ENCODE measurements at places on chromosomes 3 and 15.
A peak's percentile ranks its signal among the peaks of the same experiment; 100 is the strongest.

GRCh38 chr15:84151205-84151931, 84.2 kb upstream of the GOLGA6L4 start:
- peak; percentile 33 for DNase-seq

GRCh38 chr3:146589899-146590508, 15.1 kb downstream of the PLSCR5 start:
- peak; percentile 27 for DNase-seq

- no peak for DNase-seq
Measured at GRCh38 chr3:127578802-127579201, 11.7 kb downstream of the TPRA1 start.

DNA sequence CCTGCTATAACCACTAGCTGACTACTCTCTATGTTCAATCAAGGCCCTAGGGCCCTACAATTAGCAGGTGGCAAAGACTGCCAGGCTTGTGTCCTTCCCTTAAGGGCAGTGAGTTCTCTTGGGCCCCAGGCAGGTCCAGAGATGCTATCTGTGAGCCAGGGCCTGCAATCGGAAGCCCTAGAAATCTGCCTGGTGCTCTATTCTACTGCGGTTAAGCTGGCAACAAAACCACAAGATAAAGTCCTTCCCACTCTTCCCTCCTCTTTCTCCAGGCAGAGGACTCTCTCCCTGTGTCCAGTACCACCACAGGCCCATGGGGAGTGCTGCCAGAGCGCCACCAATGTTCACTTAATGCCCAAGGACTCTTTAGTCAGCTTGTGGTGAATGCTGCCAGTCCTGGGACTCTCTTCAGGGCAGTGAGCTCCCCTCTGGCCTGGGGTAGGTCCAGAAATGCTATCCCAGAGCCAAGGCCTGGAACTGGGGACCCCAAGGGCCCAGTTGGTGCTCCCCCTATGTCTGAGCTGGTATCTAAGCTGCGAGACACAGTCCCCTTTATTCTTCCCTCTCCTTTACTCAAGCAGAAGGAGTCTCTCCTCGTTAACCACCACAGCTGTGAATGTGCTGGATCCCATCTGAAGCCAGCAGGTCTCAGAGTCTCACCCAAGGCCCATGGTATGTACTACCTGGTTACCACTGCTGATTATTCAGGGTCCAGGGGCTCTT, 34.7 kb downstream of the XXYLT1 start:
- no peak for DNase-seq

DNA sequence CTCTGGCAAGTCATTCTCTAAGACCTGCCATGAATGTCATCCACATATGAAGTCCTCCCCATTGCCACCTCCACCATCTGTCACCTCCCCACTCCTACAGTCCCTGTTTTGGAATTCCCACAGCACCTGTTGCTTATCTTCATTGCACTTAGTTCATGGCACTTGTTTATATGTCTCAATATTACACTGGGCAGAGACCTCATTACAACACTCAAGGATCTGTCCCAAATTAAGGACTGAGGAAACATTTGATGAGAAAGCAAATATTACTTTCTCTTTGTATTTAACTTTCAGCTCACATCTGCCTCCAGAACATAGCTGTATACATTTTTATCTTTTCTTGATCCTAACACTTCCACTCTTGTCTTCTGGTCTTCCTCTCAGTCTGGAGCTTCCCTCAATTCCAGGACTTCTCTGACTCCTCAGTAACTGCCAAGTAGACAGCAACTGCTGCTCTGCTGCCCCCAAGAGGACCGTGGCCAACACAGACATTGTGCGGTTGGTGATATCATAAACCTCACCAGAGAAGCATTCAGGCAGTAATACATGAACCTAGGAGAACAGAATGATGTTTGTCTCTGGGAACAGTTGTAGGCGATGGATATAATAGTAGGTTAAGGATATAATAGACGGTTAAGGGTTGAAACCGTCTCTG, 45.0 kb upstream of the FGF12 start:
- DNase-seq, result peak; percentile 52

- DNase-seq, result no peak
Measured at GRCh38 chr3:134737516-134737915, 57.5 kb upstream of the EPHB1 start.

- DNase-seq, result no peak
Measured at GRCh38 chr15:66934868-66935520, 130.4 kb upstream of the SMAD3 start.

DNA sequence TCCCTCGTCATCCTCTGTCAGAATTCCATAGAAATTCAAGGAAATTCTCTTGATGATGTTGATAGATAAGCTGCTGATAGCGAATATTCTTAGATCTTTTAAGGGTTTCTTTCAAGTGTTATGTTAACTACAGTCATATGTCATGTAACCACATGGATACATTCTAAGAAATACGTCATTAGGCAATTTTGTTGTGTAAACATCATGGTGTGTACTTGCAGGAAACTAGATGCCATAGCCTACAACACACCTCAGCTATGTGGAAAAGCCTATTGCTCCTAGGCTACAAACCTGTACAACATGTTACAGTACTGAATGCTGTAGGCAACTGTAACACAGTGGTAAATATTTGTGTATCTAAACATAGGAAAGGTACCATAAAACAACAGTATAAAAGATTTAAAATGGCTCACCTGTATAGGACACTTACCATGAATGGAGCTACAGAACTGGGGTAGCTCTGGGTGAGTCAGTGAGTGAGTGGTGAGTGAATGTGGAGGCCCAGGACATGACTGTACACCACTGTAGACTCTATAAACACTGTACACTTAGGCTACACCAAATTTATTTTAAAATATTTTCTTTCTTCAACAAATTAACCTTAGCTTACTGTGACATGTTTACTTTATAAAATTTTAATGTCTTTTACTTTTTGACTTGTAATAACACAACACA, 34.6 kb downstream of the GLDN start:
- DNase-seq, result no peak

- DNase-seq, result no peak
Measured at GRCh38 chr3:156535798-156536197, 19.1 kb downstream of the SSR3 start.

DNA sequence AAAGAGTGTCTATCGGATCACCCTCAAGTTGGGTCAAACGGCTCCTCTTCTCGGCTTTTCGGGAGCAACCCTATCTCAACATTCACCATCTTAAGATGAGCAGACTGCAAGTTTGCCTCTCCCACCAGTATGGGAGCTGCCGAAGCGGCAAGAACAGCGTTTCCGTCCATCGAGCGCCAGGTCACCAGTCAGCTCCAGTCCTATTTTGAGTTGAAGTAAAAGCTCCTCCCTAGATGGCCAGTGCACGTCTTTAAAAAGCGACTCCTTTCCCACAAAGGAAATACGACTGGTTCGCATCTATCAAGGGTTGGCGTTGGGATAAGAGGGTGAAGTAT, 369 bp upstream of the U2SURP start:
- DNase-seq, result no peak

GRCh38 chr3:42014458-42014920, 52.6 kb upstream of the ULK4 start:
- no peak for DNase-seq

DNA sequence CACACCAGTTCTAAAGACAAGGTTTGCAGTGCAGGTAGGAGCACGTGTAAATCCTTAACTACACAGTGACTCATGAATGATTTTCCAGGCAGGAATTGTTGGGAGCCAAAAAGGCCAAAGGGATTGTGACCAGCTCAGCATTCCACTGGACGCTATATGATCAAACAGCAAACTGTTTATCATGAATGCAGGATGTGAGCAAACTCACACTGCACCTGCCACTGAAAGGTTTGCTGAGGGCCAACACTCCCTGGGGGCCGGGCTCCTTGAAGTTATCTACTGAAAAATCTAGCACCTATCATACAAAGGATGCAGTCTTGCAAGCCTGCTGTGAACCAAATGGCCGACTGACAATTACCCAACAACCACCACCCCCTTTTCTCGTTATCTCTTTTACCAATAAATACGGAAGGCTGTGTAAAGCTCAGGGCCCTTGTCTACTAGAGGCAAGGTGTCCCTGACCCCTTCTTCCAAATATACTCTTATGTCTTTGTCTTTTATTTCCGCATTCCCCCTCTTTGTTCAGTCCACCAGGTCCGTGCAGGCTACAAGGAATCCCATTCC, 11.5 kb upstream of the DNASE1L3 start:
- DNase-seq, result no peak

GRCh38 chr3:132083159-132083558, 48.3 kb upstream of the CPNE4 start:
- DNase-seq, result no peak

DNA sequence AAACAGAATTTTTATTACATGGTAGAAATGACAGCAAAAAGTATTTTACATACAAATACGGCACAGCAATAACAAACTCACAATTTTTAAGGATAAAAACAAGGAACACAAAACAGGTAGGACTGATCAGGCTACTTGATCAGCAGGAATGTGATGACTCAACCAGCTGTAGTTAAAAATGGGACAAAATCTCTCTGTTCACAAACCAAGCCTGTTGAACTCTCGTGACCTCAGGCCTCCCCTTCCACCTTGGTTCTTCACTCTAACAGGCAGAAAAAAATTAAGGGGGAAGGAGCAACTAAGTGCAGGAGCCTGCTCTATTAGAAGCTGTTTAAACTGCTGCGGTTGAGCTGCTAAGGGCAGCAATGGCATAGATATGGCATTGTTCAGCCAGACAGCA, 18.7 kb downstream of the FBXL22 start:
- DNase-seq, result peak; percentile 29

- peak; percentile 84 for DNase-seq
Measured at GRCh38 chr3:132029182-132029902, 5.5 kb downstream of the CPNE4 start.

DNA sequence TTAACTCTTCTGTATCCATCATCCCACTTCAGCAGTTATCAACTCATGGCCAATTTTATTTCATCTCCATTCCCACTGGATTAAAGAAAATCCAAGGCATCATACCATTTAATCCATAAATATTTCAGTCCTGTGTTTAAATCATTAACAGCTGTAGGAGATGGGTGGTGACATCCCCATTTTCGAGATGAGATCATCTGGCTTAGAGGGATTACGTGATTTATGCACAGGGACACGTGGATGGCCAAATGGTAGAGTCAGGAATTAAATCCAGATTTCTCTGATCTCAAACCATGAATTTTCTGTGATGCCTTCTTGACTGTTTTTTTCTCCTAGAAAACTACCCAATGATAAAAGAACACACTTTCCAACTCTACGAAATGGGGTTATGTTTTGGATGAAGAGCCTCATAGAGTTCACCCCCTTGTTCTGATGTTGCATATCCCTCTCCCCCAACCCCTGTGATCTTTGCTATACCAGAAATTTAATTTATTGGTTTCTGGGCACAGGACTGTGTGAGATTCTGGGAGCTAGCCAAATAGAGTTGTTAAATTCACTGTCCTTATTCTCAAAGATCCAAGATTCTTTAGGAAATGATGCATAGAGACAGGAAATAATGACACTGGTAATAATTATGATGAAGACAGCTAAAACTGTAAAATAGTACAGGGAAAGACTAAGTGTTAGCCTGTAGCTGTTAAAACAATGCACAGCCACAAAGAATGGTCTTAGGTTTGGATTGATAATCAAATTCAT, 7.4 kb downstream of the ZNF589 start:
- DNase-seq, result no peak

GRCh38 chr3:58176827-58177489, 33.8 kb downstream of the DNASE1L3 start:
- DNase-seq, result no peak

DNA sequence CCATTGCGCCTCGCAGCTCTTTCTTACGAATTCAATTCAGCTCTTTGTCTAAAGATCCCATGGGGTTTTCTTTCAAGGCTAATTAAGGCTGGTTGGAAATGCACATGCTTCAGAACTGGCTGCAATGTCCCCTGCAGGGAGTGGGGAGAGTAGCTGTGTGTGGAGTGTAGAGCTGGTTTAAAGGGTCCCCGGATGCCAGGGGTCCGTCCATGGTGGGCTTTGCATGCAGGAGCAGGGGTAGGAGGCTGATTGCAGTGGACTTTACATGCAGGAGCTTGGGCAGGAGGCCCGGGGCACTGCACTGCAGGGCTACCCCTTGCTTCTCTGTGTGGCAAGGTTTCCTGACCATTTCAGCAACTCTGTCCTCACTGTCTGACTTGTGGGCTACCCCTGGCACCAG, 261.6 kb upstream of the LYSMD4 start:
- DNase-seq, result peak; percentile 50

GRCh38 chr3:114686621-114687020, 392.8 kb downstream of the TIGIT start:
- no peak for DNase-seq

DNA sequence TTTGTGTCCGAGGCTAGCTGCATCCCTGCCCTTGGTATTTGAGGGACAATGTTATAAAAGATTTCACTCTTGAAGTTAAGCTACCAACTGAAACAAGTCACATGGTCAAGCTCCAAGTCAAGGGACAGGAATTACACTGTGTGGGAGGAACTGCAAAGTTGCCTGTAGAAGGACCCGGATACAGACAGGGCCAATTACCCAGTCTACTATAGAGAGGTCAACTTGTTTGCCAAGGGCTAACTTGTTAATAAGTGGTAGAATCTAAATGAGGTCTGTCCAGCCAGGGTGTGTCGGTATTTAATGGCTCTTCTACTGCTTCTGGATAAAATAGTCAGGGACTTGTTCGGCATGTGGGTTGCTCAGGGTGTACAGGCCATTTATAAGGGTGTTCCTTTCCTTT, 55.7 kb downstream of the PTPRG start:
- DNase-seq, result no peak

- no peak for DNase-seq
Measured at GRCh38 chr3:66948041-66948440, 50.1 kb upstream of the KBTBD8 start.

Measured in iPS-NIHi11 (cell line).